Activated CD4-positive, alpha-beta T cell treated with anti-CD3 and anti-CD28 coated beads, Interleukin-2, Interleukin-6, amounts not matched to agents 100 ng/mL and 50 ng/mL, durations not matched to agents 16 hours and 8 hours (primary cell): ENCODE measurements at places on chromosomes 5 and 9.

DNA sequence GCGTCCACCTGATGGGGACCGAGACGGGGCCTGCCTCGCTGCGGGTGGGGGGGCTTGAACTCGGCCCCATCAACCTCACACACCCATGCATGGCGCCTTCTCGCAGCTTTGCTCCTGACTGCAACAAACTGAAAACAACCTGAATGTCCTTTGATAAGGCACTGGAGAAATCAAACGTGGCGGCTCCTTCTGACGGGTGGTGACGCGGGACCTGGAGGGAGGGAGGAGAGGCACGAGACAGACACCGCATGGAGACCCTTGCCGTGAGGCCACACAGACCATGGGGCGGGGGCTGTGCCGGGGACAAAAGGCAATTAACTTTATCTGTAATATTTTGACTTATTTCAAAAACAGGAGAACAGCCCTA lies 48.6 kb downstream of the NACC2 start:
- DNase-seq, result no peak

DNA sequence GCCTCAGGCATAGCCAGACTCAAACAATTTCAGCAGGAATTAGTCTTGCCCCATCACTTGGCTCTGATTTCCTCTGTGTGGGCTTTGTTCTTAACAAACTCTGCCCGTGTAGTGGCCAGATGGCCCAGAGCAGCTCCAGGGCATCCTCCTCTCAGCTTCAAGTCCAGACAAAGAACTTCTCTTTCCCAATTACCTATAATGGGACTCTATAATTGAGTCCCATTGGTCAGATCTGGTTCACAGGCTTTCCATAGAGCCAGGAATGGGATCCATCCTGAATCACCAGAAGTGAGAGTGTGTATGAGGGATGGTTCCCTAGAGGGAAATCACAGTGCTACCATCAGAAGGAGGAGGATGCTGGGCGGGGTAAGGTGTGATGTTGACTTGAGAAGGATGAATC lies 515.8 kb downstream of the KIF4B start:
- DNase-seq, result no peak

DNA sequence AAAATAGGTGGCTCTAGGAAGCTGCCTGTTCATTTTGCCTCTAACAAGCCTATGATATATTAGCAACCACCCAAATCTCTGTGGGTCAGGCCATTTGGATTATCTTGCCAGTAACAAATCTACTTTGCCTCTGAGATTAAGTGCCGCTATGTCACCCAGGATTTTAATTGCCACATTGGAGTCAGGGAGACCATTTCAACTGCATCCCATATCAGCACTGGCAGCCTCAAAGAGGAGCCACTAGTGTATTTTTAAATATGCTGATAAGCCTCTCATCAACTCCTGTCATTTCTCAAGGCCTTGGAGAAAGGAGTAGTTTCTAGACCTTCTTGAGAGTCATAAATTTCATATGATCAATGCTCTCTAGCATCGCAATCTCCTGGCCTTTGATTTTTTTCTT lies 12.1 kb upstream of the ADAMTS19 start:
- no peak for DNase-seq

DNA sequence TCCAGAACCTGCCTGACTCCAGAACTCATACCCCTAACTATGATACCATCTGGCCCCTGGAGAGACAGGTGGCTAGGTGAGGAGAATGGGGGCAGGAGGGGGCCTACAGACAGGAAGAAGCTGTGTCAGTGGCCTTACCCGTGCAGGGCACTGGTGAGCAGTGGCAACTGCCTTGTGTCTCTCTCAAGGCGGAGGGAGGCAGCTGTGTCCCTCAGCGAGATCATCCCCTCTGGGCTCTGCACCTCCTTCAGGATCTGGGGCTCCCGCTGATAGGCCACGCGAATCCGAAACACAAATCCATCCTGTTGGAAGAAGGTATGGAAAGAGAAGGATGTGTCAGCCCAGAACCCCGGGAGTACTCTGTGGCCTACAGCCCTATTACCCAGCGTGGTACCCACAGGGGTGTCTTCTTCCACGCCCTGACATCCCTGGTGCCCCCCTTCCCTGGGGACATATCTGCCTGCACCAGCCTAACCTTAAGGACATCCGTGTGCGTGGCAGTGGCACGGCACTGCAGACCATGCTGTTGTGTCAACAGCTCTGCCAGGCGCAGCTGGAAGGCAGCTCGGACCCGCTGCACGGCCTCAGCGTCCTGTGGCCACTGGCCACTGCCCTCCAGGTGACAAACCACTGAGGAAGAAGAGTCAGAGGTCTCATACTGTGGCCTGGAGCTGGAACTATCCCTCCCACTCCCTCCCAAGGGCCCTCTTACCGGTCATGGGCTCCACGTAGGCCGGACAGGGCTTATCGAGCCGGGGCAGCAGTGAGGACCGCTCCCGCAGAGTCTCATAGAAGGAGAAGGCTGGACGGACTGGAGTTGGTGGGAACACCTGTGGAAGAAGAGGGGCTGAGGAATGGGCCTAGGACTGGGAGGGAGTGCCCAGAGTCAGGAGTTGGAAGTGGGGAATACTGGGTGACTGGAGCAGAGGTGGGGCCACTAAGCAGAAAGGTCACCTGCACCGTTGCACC lies 7.8 kb downstream of the NOL6 start:
- DNase-seq, result no peak

DNA sequence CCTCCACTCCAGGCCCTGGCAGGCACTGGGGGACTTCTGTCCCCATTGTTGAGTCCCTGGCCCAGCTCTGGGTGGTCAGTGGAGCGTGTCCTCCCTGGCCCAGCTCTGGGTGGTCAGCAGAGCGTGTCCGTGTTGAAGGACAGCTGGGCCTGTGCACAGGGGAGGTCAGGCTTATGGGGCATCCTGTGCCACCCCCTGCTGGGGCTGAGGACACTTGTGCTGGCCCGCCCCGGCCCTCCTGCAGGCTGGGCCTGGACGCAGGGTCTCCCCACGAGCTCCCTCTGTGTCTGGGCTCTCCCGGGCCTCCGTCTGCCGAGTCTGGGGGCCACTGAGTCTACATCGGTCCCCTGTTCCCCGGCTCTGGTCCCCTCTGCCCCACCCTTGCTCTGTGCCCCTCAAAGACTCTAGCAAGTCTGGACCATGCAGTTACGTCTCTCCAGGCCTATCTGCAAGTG lies 11.5 kb upstream of the CLIC3 start:
- no peak for DNase-seq
